ENCODE measurements at places on chromosomes 12 and 14. TPM values are rescaled to one million over a fixed set of nuclear protein-coding genes. Genes with fewer than 3 reads are reported as not detected.

DNA sequence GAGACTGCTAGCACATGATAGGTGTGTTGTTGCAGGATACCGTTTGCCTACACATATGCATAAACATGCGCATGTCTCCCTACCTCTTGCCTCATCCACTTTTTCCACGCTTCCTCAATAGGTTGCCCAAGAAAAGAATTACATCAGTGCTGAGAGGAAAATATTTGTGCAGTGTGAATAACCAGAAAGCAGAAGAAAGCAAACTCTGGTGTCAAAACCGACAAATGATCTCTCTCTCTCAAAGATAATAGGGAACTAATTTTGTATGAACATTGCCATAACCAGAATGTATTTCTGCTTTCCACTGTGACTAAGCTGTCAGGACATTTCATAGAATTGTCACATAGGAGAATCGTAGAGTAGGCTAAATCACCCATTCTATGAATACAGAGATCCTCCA, 1.3 kb downstream of the CLEC7A start:
- no peak for DNase-seq

DNA sequence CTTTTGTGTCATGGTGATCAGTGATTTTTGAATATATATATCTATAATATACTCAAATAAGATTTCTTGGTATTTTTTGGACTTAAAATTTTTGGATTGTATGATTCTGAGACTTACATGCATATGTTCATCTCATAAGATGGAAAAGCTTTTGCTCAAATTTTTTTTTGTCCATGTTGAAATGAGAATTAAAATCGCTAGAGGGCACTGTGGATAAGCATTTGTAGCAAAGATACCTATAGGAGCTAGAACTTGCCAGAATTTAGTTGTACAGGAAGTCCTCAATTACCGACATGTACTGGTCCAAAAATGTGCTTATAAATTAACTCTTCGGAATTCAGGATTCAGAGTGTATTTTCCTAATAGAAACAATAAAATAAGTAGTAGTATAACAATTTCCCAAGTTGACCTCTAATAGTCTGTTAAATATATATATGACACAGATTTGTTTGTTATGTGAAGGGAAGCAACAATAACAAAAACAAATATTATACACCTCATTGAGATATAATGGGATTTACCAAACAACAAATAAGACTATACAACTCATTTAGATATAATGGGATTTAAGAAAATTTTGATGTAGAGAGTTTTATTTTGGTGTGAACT, 179.6 kb downstream of the TMEM117 start:
- DNase-seq, result no peak

GRCh38 chr12:122981587-122982476, 1.4 kb downstream of the ARL6IP4 start:
- no peak for DNase-seq

- no peak for DNase-seq
Measured at GRCh38 chr12:110530511-110530910, 28.4 kb downstream of the RAD9B start.

DNA sequence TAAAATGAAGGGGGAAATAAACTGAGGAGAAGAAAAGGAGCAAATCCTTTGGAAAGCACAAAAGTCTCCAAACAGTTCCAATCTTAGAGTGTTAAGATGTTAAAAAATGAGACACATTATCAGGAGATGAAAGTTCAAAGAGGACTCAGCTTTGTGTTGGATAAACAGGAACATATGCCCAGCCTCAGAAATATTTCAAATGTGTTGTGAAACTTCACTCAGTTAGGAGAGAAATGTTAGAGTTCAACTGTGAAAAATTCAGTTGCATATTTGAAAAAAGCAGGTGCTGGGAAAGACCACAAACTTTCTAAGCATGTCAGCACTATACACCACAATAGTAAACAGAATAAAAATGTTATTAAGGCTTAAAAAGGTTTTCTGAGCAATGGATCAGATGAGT, 136.8 kb upstream of the PRKD1 start:
- DNase-seq, result no peak

DNA sequence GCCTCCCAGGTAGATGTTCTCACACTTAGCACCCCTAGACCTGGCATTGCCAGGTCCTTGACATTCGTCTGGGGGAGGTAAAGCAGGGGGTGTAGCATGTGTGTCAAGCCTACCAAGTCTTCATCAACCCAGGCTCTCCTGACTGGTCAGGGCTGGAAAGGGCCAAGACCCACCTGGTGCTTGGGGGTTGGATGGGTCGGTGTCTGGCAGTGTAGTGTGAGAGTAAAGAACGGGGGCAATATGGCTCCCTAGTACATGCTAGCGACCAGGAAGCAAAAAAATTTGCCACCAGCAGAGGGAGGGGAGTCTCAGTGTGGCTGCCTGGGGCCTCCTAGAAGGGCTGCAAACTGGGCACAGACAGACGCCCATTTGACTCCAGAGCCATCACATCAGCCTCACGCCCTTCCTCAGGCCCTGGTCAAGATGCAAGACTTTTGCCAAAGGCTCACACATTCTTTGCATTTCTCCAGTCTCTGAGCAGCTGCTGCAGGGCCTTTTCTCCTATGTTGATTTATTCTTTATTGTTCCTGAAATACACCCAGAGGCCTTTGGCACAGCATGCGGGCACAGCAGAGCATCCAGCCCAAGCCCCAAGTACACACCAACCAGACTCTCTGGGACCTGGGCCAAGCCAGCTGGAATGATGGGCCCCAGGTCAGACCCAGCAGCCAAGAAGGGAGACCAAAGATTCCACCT, 38.3 kb upstream of the PNMA1 start:
- DNase-seq, result no peak

DNA sequence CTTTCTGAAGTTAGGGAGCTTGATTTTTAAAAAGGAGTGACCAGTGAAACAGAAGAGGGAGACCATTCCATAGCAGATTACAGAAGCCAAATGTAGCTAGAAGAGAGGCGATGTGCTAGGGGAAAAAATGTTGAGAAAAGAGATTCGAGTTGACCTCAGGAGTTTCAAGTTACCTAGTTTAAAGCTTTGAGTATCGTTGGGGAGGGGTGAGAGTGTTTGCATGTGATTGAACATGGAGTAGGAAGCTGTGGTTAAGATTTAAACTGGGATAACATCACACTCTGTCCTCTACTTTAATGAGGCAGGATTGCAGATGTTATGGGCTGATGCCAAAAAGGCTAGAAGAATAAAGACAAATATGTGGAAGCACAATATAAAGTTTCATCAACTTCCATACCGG, 3.7 kb downstream of the LETMD1 start:
- DNase-seq, result no peak

GRCh38 chr14:61467296-61467695, 145.9 kb downstream of the PRKCH start:
- no peak for DNase-seq

DNA sequence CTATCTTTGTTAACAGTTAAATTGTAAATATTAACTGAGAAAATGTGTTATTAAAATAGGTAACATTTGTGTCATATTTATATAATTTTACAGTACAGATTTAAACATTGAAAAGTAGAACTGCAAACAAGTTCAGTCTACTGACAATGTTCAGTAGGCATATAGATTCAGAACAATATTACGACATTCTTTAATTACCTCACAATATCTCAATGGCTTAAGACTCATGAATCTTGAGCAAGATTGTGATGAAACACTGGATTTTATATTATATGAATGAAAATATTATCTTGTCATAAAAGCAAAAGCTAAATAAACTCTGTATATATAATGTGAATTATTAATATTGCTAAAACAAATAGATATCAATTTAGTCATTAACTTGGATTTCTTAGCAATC, 194.9 kb downstream of the ADAMTS20 start:
- DNase-seq, result no peak

- peak; percentile 64 for DNase-seq
Measured at GRCh38 chr14:73785834-73786635, 65.6 kb upstream of the PTGR2 start.

DNA sequence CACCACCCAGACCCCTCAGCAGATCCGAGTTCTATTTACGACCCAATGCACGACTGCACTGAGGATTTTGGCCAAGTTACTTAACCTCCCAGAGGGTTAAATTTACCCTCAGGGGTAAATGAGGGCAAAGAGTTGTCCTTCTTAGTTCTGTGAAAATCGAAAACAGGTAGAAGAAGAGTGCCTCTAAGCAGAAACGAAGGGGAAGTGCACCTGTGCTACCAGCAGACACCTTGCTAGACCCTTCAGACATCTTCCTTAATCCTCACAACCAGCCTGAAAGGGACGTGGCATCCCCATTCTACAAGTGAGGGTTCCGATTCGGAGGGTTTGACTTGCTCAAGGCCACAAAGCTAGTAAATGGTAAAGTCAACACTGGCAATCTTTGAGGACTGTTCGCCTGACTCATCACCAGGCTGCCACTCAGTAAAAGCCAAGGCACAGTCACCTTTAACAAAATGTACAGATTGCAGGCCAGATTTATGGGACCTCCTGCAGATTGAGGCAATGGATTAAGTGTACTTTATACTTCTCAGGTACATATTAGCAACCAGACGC, 1.6 kb downstream of the GSG1 start:
- DNase-seq, result no peak

GRCh38 chr12:130958557-130959140, 4.9 kb downstream of the ADGRD1 start:
- no peak for DNase-seq

DNA sequence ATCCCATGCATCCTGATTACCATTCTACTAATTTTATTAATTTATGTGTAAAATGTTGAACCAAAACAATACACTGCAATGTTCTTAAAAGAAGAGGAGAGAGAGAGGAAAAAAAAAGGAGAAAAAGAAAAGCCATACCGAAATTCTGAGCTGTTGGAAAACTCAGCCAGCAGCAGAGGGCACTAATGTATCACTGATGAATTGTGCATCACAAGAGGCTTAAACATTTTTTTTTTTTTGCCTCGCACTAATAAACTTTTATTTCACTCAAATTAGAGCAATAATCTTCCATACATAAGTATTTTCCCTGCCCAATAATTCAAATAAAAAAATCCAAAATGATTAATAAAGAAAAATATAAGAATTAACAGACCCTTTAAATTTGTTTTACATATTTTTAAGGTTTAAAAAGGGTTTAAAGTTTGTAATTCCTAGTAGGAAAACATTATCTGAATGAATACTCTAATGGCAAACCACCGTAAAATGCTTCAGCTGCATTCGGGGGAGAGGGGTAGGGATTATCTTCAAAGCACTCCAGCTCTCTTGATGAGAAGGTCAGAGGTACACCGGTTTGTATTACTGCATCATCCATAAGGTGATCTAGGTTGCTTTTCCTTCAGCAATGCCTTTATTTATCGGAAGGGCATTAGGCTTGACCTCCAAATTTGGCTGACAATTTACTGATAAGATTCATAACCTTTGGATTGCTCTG, 41.9 kb downstream of the ATP23 start:
- DNase-seq, result no peak

DNA sequence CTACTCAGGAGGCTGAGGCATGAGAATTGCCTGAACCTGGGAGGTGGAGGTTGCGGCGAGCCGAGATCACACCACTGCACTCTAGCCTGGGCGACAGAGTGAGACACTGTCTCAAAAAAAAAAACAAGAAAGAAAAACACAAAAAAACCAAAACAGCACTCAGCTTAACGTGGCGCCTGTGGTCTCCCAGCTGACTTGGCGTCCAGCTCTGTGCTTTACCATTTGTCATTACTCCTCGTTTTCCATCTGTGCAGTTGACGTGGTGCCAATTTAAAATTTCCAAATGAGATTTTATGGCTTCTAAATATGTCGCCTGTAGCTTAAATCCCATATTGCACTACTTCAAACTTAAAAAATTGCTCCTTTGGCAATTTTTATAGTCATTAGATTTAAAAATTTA, 2.0 kb downstream of the MGP start:
- no peak for DNase-seq

GRCh38 chr14:64235652-64236640, 58.2 kb downstream of the ESR2 start:
- DNase-seq, result no peak

- DNase-seq, result no peak
Measured at GRCh38 chr12:11854011-11854499, 204.6 kb downstream of the ETV6 start.

DNA sequence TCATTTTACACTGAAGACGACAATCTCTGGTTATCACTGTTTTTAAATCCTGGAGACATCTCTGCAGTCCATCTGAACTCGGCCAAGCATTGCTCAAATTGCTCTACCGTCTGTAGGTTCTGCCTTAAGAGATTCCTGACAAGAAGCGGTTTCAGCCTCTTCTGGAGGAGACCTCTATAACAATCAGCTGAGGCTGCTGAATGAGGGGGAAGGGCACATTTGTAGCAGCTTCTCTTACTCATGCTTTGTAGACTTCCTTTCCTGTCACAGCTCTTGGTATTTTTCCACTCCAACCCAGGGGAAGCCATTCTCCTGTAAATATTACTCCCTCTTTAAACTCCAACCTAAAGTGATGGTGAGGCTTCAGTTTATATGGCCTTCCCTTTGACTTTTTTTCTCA, 3.0 kb downstream of the ARG2 start:
- no peak for DNase-seq

DNA sequence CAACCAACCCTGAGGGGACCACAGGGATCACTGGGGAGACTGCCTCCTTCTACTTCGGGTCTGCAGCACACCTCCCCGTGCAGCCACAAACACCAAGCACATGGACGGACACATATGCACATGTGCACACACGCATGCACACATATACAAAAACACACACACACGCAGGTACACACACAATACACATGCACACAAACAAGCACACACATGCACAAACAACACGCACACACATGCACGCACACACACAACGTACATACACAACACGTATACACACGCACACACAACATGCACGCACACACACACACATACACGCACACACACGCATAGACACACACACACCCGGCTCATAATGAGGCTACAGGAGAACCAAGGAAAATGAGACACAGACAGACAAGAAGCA, 203.6 kb downstream of the DPF3 start:
- no peak for DNase-seq

DNA sequence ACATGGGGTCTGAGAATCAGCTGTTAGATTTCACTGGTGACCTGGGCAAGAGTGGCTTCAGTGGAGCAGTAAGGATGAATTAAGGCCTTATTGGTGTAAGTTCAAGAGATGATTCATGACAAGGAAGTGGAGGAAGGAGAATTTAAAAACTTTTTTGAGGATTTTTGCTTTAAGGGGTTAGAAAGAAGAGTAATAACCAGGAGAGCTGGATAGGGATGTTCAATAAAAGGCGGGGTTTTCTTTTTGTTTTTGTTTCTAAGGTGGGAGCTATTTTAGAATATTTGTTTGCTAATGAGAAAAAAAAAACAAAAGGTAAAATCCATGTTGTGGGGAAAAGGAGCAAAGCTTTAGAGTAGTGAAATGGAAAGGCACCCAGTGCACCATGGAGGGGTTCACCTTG, 15.2 kb upstream of the TUBA1B start:
- DNase-seq, result no peak

GRCh38 chr12:49923035-49923644, 19.4 kb upstream of the FAIM2 start:
- no peak for DNase-seq

GPR135 gene
- 2.4 TPM for total RNA-seq

MYF6 gene
- not detected for total RNA-seq

AMDHD1 gene
- 0.30 TPM for total RNA-seq

ARMH4 gene
- total RNA-seq, result 0.18 TPM

CCDC197 gene
- 0.11 TPM for total RNA-seq

AVPR1A gene
- total RNA-seq, result not detected

CCDC38 gene
- total RNA-seq, result not detected

MAP3K9 gene
- total RNA-seq, result 5.5 TPM

CCDC184 gene
- total RNA-seq, result 0.34 TPM
